ENCODE measurements at places on chromosomes 1 and 21.

- DNase-seq: no peak
Measured at GRCh38 chr1:110237386-110238152, 27.5 kb downstream of the KCNC4 start.

GRCh38 chr1:169044971-169045370, 61.5 kb upstream of the ATP1B1 start:
- no peak for DNase-seq

GRCh38 chr1:214228976-214229375, 52.0 kb upstream of the SMYD2 start:
- no peak for DNase-seq

- DNase-seq: no peak
Measured at GRCh38 chr1:242081446-242081845, 82.5 kb upstream of the MAP1LC3C start.

- DNase-seq: no peak
Measured at GRCh38 chr1:18174037-18174436, 66.4 kb downstream of the IGSF21 start.

GRCh38 chr1:234206651-234207284, 166.5 kb upstream of the COA6 start:
- DNase-seq: no peak

DNA sequence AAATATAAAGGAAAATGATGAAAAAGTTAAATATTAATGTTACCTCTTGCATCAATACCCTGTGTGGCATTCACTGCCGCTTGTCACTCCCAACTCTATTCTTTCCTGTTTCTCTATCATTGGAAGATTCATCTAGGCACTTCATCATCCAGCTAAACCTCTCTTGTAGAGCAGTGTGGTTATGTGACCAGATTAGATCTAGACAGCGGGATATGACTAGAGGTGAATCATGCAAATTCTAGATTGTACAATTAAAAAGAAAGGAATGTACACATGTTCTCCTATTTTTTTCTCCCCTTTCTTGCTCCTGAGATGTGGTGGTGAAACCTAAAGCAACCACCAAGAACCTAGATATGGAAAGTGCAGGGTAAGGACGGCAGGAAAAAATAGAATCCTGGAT, 174.1 kb downstream of the LBR start:
- DNase-seq: no peak

DNA sequence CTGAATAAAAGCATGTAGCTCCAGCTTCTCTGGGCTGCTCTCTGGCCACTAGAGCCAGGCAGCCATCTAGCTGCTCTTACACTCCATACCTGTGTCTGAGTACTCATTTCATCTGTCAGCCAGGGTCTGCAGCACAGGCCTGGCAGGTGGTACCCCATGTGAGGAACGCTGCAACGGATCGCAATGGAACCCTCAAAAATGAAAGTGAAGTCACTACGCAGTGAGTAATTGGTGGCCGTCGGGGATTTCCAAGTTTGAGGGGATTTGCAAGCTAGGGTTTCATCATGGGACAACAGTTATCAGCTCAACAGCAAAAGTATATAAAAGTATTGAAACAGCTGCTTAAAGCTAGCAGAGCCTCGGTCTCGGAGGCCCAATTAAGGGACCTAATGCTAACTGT, 186.7 kb downstream of the HFM1 start:
- DNase-seq: no peak

DNA sequence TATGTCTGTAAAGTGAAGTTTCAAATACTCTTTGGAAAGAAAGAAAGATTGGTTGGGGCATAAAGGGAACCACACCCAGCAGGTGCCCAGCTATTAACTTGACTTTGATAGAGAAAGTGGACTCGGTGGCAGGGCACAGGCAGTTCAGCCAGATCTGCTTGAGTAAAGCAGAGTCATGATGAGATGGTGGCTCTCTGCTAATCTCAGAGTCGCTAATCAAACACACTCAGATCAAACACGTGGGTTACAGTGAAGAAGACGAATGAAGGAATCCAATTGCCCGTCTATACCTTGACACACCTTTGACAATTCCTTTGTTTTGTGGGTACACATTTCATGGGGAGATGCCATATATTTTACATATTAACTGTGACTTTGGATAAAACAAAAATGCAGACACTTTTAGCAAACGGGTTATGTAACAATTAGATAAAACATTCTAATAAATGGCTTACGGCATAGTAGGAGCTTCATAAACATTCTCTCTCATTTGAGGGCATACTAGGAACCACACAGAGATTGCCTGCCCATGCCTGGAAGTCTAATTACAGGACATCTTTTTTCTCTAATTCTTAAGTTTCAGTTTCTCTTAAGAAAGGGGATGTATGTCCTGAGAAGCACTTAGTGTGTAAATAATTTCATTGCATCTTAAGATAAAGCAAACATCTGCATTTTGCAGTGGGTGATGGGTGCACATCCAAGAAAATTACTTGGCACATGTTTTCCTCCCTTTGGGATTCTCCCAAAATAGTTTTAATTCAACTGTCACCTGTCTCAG, 7.2 kb downstream of the CBR1 start:
- no peak for DNase-seq

DNA sequence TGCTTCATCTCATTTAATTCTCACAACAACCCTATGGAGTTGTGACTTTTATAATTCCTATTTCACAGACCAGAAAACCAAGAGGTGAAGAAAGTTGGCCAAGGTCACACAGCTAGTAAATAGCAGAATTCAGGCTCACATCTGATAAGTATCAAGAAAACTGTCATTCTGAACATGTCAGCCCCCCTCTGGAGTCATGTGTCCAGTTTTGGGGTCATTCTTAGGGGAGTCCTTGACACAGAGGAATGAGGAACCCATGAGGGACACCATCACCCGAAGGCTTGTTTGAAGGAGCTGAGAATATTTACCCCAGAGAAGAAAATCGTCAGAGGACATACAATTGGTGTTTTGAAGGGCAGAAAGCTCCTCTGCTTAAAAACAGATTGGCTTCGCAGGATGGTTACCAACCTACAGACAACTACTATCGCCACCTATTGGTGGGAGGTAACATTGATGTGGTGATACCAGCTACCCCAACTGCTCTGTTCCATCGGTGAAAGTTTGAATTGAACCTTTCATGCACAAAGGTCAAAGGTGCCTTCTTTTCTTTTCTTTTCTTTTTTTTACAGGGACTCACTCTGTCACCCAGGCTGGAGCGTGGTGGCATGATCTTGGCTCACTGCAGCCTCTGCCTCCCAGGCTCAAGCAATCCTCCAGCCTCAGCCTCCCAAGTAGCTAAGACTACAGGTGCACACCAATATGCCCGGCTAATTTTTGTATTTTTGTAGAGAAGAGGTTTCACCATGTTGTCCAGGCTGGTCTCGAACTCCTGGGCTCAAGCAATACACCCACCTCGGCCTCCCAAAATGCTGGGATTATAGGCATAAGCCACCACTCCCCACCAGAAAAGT, 31.3 kb downstream of the NCMAP start:
- peak; percentile 29 for DNase-seq

DNA sequence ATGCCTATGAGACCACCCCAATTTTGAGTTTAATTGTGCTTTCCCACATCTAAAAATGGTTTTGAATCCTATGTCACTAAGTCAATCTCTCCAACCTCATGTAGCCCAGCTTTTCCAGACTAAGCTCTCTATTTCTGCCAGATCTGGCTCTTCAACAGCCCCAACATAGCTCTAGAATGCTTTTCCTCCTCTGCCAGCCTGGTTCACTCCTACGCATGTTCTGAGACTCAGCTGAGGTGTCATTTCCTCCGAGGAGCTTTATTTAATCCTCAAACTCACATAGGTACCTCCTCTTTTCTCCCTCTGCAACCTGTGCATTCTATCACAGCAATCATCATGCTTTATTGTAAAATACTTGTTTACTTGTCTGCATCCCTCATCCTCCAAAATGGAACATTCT, 517.8 kb upstream of the BEND5 start:
- no peak for DNase-seq

GRCh38 chr1:246043556-246043955, 463.5 kb downstream of the SMYD3 start:
- no peak for DNase-seq

- DNase-seq: no peak
Measured at GRCh38 chr1:29858646-29859045, 622.3 kb downstream of the PTPRU start.

GRCh38 chr1:204974327-204974726, 68.7 kb upstream of the CNTN2 start:
- no peak for DNase-seq

GRCh38 chr1:181033128-181033798, 520 bp upstream of the MR1 start:
- DNase-seq: peak; percentile 49

DNA sequence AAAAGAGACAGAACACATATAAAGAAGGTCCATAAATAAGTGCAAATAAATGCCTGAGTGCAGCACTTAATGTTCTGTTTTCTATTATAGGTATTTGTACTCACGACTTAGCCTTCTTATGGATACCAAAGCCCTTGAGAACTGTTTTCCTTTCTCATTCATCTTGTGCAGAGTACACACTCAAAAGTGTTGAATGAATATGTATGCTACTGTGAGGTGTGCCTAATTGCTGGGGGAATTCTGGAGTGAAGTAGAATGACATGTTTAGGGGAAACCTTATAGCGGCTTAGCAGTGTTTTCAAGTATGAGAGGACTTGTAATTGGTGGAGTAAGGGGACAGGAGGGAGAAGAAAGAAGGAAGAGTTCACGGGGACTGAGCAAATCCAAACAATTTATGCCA, 157.6 kb downstream of the CACNA1E start:
- no peak for DNase-seq
